ENCODE measurements at places on chromosomes 1 and 21.

- DNase-seq, result no peak
Observed at GRCh38 chr21:39400173-39400572, 45.4 kb downstream of the LCA5L start.

GRCh38 chr1:199784138-199784895 lies 243.2 kb upstream of the NR5A2 start:
- DNase-seq, result no peak

GRCh38 chr1:94979656-94980581 lies 53.0 kb upstream of the CNN3 start:
- no peak for DNase-seq

DNA sequence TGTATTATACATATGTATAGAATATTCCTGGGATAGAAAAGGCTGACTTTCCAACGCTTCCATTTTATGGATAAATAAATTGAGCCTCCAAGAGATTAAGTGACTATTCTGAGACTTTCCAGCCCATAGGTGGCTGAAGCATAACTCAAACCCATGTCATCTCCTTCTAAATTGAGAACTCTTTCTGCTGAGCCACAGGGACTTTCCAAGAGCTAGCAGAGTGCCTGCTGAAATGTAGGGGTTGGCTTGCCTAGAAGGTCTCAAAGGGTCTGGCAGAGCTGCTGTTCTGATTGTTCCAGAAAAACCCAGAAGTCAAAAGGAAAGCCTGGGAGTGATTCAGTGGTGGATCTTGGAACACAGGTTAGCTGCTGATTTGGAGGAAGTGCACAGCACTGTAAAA lies 146.4 kb upstream of the BEND5 start:
- no peak for DNase-seq

- no peak for DNase-seq
Observed at GRCh38 chr1:17558954-17559614, 19.6 kb downstream of the ARHGEF10L start.

GRCh38 chr1:222750651-222751050 lies 13.6 kb downstream of the FAM177B start:
- DNase-seq, result no peak

- no peak for DNase-seq
Observed at GRCh38 chr21:45331531-45332147, 43.9 kb upstream of the POFUT2 start.

DNA sequence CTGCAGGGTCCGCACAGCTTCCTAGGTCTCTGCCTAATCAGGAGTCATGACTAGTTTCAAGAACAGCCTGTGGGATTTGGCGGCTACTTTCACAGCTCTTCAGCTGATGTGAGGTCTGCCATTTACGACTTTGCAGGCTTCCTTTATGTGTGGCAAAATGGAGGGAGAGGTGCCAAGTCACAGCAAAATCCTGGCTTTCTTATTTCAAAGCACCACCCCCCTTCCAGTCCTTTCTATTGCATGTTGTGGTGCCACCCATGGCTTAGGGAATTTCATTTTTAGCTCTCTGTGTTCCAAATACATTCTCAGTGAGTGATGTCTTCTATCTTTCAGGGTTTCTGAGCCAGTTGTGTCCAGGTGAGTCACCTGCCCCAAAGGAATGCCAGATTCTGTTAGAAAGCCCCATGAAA lies 75.1 kb upstream of the WLS start:
- DNase-seq, result no peak

DNA sequence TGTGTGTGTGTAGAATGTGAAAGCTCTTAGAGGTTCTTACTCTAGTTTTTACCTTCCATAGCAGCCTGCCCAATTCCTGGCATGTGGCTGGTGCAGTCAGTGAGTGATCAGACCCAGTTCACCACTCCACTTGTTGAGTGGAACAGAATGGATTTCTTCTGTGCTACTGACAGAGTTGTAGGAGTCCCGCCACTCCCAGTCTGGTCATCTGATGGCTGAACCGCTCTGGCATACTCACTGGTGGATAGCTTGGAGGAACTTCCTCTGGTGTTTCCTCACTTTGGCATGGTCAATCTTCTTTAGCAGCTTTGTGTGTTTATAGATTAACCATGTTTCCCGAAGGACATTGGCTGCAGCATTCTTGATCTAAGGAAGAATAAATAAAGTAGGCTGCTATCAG lies 106.7 kb upstream of the ADAR start:
- no peak for DNase-seq

GRCh38 chr1:21001042-21001441 lies 175.7 kb downstream of the EIF4G3 start:
- DNase-seq, result no peak

DNA sequence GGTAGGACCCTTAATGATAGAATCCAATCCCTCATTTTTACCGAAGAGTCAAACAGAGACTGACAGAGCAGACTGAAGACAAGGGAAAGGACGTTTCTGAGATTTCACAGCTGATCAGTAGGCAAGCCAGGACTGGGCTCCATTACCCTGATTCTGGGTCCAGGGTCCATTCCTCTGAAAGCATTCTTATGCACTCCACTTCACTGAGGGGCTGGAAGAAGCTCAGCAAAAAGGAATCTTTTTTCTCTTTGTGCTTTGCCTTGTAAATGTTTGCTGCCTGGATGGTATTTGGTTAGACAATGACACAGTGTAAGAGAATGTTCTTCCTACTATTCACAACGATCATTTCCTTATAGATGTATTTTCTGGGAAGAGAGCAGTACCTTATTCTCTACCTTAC lies 331.3 kb upstream of the PROX1 start:
- no peak for DNase-seq

DNA sequence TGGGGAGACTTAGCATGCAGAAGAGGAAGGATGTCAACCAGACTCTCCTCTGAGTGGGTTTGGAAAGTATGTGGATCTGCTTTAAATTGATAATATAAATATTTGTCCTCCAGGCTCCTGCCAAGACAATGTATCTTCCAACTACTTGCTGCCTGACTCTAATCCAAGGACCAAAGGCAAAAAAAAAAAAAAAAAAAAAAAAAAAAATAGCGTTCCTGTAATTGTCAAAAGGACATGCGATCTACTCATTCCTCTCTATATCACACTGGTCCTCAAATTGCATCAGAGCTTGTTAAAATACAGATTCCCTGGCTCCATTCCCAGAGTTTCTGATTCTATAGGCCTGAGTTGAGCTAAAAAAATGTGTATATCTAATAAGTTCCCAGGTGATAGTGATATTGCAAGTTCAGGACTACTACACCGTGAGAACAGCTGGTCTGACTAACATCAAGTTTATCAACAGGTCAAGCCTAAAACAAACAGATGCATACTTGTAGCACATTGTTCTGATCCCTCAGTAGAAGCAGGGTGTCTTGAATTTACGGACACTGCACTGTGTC lies 141.3 kb downstream of the TNR start:
- DNase-seq, result no peak

DNA sequence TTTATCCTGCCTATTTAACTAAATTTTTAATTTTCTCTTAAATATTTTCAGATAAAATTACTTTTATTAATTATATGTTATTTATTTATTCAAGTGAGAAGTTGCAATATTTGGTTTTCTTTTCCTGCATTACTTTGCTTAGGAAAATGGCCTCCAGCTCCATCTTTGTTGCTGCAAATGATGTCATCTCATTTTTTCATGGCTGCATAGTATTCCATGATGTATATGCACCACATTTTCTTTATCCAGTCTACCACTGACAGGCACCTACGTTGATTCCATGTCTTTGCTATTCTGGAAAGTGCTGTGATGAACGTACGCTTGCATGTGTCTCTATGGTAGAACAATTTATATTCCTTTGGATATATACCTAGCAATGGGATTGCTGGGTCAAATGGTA lies 186.9 kb upstream of the LYPLAL1 start:
- no peak for DNase-seq

DNA sequence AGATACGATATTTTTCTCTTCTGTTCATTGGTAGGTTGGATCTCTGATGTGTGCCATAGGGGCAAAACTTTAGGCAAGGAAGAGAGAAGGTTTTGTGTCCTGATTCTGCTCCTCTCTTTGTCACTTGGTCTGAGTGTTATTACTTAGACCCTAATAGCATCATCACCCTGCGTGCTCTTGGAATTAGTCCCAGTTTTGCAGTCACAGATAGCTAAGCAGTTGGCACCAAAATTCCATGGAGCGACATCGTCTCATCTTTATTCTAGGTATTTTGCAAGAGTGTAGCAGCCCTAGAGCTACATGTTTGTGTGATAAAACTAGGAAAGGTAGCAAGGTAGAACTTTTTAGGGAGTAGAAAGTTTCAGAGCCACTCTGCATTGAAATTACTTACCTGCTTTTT lies 23.8 kb downstream of the PIP5K1A start:
- no peak for DNase-seq

GRCh38 chr1:226210571-226211176 lies 12.8 kb upstream of the MIXL1 start:
- DNase-seq, result no peak

- no peak for DNase-seq
Observed at GRCh38 chr1:172991674-172992400, 58.9 kb downstream of the TNFSF18 start.

- DNase-seq, result no peak
Observed at GRCh38 chr21:43772425-43772821, 3.7 kb downstream of the CSTB start.

GRCh38 chr1:113452921-113453770 lies 62.8 kb downstream of the MAGI3 start:
- DNase-seq, result peak; percentile 80

DNA sequence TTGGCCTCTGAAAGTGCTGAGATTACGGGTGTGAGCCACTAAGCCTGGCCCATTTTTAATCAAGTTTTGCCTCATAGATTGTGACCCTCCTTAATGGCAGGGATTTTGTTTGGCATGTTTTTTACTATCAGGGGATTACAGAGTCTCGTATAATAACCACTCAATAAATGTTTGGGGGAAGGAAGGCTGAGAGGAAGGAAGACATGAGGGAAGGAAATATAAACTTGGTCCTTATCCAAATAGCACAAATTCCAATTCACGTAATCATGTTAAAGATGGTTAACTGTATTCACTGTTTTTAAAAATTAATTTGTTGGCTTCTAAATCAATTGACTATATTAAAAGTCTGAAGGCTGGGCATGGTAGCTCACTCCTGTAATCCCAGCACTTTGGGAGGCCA lies 30.9 kb upstream of the SERTAD4 start:
- no peak for DNase-seq

DNA sequence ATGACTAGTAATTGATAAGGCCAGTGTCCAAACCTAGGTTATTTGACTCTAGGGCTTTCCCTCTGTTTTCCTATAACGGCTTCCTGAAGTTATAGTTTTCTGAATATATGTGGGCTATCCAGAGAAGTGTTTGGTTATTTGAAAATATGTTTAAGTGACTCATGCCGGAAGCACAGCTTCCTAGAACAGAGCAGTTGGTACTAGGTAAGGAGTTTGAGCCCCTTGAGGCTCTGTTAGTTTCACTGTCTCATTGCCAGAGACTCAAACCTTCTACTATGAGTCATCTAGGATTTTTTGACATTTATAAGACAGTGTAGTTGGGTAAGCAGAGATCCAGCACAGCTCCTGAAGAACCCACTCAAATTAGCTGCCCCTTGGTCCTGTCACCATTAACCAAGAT lies 27.1 kb upstream of the LEPR start:
- no peak for DNase-seq
